Activated CD8-positive, alpha-beta memory T cell treated with anti-CD3 and anti-CD28 coated beads for 4 hours (primary cell): ENCODE measurements at places on chromosomes 5 and 9.

GRCh38 chr9:87657893-87658292 lies 68.0 kb upstream of the CTSL start:
- DNase-seq, result no peak

DNA sequence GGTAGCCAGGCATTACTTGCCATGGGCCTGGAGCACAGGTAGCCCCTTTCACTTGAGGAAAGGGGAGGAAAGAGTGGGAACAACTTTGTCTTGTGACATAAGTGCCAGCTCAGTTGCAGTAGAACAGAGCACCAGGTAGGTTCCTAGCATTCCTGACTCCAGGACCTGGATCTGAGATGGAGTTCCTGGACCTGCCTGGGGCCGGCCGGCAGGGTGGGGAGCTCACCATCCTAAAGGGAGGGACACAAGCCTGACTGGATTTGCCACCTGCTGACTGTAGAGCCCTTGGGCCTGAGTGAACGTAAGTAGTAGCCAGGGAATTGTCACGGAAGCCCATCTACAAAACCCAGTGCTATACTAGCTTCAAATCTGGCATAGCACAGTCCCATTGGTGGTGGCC lies 653.3 kb upstream of the CDH6 start:
- DNase-seq, result no peak

DNA sequence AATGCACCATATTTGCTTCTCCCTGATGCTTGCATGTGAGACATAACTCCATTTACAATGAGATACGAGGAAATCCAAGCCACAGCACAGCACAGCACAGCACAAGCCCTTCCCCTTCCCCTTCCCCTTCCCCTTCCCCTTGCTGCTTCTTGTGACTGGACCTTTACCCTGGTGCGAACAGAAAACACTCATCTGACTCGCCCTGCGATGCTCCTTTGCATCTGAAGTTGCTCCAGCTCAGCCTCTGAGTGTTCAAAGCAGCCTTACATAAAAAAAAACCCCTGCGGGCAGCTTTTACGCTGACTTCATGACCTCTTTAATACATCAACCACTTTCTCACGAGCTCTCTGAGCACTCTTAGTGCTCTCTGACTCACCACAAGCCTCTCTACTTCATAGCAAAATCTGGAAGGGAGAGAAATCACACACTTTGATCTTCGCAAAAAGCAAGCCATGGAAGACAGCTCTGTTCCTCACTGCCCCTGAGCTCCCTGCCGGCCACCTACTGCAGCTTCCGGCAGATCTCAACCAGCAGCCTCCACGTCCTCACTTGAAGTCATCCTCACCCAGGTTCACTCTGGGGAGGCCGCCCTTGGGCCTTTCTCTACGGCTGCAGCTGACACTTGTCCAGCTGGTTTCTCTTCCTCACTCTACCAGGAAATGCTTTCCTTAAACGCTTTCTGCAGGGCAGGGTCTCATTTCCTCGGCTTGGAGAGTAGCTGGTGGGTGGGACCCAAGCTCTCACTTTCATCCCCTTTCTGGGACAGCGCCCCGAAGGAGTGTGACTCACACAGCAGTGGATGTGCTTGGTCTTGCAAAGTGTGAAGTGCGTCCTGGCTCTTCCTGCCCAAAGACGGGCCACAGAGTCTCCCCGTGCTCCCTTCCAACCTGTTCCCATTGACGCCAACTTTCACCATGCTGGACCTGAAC lies 5.3 kb downstream of the SLC34A1 start:
- peak; percentile 24 for DNase-seq

DNA sequence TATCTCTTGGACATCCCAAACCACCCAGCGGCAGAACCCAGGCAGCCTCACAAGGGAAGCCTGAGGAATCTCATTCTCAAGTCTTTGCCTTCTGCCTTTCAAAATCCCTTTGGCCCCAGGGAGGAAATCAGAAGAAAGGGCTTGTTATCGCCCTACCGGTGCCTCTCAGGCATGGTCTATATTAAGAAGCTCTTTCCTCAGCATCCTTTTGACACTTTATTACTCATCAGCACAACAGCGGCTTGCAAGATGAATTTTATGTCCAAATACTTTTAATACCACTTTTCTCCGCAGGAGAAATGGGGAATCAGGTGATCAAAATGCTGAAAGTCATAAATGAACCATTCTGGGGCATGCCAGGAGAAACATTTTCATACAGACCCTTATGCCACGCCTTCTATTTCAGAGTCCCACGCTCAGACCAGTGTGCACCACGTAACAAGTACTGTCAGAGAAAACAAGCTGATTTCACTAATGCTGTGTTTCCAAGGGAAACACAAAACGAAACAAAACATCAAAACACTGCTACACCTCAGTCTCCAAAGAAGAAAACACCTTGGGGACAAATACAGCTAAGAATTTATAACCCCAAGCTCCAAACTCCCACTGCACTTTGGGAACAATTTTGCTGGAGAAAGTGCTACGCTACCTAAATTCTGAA lies 30.0 kb downstream of the RAPGEF1 start:
- DNase-seq, result no peak

- DNase-seq, result no peak
Observed at GRCh38 chr5:36389245-36389644, 87.5 kb upstream of the RANBP3L start.
